Thoracic aorta (tissue), 2 donors: ENCODE measurements at places on chromosomes 4 and X.
A peak's percentile ranks its signal among the peaks of the same experiment; 100 is the strongest.

DNA sequence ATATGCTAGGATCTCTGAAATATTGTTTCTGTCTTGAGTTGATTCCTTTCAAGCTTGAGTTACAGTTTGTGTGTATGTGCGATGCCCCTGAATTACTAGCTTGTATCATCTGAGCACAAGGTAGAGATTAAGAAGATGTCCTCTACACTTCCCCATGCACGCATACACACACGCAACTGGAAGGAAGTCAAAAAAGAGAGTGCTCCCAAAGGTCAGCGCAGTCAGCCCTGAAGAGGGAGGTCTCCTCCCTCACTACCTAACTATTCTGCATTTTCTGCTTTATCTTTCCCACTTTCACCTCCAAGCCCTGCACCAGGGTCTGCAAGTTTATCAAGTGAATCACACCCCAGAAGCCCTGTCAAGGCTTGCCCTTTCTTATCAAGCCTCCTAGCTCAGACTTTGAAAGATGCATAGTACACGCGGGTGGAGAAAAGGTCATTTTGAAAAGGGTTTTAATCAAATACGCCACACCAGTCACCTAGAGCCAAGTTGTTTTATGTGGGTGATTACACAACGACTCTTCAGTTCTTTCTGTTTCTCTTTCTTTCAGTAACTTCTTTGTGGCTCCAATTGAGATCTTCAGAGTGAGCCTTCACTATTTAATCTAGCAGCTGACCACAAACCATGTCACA is 127.7 kb downstream of the ASB9 start:
- DNase-seq: no peak

DNA sequence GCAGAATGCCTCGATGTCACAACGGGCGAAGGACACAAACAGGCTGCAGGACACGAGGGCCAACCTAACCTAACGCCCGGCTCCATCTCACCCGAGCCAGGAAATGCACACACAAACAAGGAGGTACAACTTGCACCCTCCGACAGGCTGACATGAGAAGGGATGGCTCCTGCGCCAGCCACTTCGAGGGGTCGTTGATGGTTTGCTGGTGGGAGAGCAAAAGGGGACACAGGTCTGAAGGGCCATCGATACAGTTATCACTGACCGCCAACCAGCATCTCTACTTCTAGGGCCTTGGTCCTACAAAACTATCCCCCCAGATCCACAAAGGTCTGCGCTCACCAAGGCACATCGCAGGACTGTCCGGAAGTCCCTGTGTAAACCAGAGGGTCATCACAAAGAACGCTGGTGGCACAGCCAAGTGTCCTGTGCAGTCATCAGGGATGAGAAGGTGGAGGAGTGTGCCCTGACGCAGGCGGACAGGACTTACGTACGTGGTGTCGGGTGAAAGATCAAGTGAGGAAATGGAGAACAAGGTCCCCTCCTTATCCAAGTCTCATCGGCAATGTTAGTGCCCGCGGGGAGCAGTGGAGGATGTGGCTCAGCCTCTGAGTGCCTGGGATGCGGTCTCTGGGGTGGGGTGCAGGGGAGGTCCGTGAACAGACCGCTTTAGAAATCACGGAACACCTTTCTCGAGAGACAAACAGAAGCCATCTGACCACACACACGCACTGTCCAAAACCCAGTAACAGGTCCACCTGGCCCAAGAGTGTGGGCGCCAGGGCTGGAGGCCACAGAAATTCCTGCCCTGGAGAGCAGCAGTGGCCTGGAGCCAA is 7.0 kb downstream of the MXD4 start:
- DNase-seq: peak; percentile 1

DNA sequence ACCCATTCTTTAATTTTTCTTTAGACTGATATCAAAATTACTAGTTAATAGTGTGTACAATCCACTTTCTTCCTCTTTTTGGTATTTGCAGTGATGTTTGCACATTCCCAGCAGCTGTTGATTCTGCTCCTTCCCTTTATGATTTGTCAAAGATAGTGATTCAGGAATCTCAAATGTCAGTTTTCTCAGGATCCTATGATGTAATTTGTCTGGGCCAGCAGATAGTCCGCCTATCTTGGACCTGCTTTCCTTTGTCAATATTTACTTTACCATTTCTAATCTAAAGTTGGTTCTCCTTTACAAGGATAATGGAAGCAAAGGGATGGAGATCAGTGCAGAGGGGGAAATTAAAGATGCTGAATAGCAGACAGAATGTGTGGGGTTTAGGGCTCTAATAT is 122.1 kb downstream of the REELD1 start:
- DNase-seq: no peak

GRCh38 chrX:75151827-75152592 is 4.1 kb downstream of the ABCB7 start:
- no peak for DNase-seq

DNA sequence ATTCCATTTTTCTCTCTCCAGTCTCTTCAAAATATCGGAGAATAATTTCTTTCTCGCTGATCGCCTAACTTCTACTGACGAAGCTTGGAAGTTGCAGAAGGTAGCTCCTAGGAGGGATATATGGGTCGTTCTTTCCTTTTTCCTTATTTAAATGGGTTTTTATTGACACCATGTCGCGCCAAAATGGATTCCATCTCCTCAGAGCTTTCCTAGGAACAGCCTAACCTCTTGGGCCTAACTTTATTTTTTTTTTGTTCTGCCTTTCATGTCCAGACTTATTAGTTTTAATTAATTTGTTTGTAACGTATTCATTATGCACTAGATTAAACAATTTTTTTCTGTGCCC is 359.4 kb upstream of the ZCCHC13 start:
- DNase-seq: no peak

DNA sequence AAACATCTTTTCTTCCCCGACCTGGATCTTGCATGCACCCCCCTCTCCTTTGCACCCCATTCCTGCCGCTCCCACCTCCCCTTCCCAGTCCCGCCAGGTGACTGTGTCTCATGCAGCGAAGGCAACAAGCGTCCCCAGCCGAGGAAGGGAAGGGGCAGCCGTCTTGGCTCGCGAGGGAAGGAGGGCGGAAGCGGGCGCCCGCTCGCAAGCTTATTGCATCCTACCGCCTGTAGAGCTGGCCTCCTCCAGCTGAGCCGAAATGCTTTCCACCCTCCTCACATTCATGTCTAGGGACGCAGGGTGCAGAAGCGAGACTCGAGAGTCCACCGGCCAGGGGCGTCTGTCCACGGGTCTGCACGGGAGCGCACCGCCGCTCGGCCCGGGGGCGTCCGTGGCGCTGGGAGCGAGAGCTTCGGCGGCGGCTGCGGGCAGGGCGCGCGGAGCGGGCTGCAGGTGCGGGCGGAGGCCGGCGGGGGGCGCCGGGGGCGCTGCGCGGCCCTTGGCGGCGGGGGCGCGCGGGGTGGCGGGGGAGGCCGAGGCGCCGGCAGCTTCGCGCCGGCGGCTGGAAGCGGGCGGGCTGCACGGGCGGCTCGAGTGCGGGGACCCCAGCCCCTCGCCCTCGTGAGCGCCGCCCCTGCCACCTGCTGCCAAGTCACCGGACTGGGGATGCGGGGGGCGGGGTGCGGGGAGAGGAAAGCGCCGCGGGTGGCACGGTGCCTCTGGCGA is at the start of gene KCNIP4:
Gene KCNIP4 (minus strand): TSS at position 426 of the 726 bp plus-strand sequence.
- no peak for DNase-seq

DNA sequence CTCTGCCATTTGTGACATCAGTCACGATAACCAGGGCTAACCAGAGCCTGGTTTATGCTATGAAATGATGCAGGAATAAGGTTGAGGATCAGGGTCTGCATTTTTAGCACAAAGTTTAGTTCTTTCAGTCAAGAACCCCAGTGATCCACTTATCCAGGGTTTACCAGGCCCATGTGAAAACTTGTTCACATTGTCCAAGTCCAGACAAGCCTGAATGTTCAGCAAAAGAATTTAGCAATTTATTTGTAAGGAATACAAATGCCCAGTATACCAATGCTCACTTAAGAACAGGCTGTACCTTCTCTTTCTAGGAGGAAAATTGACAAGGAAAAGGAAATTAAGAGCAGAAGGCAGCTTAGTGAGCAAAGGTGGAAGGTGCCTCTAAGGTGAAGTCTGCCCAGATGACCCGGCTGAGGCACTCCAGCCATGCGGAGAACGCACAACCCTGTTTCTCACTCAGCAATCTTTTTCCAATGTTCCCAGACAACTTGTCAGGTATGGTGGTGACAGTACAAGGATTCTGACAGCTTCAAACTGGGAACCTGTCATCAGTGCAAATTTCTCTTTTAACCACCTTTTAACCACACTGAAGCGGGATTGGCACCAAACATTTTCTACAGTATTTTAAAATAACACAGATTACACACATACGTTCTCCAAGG is 54.0 kb downstream of the TBC1D9 start:
- DNase-seq: no peak

DNA sequence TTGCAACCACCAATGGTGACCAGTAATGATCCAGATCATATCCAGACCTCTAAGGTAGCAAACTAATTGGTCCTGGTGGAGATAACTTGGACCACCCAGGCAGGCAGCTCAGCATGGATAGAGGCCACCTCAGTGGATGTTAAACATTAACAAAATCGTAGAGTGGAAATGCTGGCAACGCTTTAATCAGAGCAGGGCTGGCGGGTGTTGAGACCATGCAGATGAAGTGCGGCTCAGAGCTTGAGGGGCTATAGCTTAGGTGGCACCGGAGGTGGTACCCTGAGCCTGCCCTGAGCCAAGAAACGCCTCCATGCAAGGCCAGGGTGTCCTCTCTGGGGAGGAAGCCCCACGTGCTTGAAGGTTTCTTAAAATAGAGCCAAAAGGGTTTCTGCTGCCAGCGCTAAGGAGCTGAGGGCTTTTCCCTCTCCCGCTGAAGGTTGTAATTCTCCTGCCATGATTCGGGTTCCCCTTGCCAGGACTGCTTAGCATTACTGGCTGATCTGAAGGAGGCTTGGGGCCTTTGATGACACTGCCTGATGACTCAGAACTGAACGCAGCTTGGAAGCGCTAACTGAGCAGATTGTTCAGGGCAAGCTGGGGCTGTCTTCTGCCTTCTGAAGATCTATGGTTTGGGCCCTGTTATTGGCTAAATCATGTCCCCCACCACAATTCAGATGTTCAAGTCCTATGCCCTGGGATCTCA is 177.8 kb upstream of the ATP6AP2 start:
- DNase-seq: no peak

GRCh38 chr4:86256086-86256485 is 103.8 kb downstream of the MAPK10 start:
- no peak for DNase-seq

DNA sequence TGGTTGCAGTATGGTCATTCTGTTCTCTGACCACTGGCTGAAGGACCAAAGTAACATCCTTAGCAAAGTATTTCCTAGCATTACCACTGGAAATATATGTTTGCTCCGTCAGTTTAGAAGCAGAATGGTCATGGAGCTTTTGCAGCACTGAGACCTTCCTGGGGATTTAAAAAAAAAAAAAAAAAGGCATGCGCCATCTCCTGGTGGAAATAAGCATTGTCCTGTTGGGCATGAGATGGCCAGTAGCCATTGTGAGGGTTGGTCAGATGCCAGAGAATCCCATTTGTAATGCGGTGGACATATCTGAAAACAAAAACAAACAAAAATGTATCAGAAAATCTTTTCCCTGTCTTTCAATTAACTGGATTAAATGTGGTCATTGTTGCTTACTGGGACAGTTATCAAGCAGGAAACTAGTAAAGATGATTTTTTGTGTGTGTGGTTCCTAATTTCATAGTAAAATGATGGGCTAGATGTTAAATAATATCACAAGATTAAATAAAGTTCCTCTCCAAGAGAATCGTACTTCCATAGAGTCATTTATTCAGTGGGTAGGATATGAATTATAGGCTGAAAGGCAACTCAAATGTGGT is 139.6 kb downstream of the SOWAHB start:
- DNase-seq: no peak

DNA sequence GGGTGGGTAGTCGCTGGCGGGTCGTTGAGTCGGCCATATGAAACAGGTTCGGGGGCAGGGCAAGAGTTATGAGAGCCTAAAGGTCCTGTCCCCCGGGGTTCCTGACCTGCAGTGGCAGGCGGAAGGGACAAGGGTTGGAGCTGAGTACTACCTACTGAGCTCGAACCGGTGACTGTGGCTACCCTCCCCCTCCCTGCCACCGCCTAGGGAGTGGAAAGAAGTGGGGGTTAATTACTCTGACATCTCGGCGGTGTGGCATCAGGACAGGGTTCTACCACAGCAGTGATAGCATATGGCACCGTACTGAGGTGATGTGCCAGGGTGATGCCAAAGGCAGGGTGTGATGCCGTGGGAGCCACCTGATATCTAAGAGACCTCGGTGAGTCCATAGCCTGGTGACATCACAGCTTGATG is 307 bp downstream of the ATG4A start:
- no peak for DNase-seq

DNA sequence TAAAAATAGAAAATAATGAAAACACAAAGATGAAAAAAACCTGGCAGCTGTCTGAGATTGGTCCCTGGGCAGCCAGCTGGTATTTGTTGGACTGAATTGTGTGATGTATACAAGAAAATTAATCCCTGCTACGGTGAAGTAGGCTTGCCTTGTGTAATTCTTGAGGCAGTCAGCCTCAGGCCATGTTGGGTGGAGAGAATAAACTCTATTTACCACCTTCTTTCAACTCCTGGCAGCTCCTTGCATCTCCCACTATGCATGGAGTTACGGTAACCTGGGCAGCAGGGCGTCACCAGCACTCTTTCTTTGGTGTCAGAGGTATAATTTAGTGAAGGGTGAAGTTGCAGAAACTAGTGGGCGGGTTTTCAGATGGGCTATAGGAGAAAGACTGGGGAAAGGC is 3.5 kb downstream of the SPIN2A start:
- no peak for DNase-seq

- DNase-seq: no peak
These were observed 85.1 kb downstream of the SORBS2 start for GRCh38 chr4:185726931-185727330.

- no peak for DNase-seq
These were observed 15.0 kb downstream of the RBMX start for GRCh38 chrX:136865270-136866158.

- DNase-seq: no peak
These were observed 43.4 kb upstream of the PRSS48 start for GRCh38 chr4:151233600-151233999.

- no peak for DNase-seq
These were observed 4.7 kb upstream of the NKX6-1 start for GRCh38 chr4:84503495-84504437.

DNA sequence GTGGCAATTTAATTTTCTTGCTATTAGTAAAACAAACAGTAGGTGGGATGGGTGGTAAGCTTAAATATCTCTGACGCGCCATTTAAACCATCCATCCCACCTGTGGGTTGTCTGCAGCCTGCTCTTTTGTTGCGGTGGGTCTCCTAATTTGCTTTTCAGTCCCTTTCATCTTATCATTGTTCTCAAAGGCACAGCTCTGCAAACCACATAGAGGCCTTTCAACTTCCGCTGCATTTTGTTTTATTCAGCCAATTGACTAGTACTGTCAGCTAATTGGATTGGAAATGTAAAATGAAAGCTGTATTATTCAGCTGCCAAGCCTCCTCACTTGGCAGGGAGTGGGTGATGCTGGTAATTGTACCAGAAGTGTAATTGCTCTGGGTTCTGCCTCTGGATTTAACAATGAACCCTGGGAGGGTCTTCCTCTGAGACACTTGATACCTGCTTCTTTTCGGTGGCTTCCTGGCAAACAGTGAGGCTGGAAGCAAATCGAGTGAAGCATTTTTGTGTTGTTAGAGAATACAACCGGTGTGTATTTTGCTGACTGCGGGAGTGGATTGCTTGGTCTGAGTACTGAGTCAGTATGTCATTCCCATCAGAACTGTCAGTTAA is 165.6 kb downstream of the FRAS1 start:
- DNase-seq: no peak

GRCh38 chr4:48546336-48546735 is 56.3 kb downstream of the ZAR1 start:
- no peak for DNase-seq

- DNase-seq: no peak
These were observed 648 bp upstream of the MSMO1 start for GRCh38 chr4:165326831-165327210.
